Activated CD8-positive, alpha-beta memory T cell treated with anti-CD3 and anti-CD28 coated beads for 1 hour (primary cell): ENCODE measurements at places on chromosomes 5 and 9.

GRCh38 chr5:75951158-75951557 lies 132.0 kb upstream of the SV2C start:
- DNase-seq, result no peak

- DNase-seq, result no peak
These were observed 11.8 kb downstream of the SURF6 start for GRCh38 chr9:133323991-133324703.

GRCh38 chr9:117491491-117491890 lies 76.6 kb upstream of the ASTN2 start:
- no peak for DNase-seq

DNA sequence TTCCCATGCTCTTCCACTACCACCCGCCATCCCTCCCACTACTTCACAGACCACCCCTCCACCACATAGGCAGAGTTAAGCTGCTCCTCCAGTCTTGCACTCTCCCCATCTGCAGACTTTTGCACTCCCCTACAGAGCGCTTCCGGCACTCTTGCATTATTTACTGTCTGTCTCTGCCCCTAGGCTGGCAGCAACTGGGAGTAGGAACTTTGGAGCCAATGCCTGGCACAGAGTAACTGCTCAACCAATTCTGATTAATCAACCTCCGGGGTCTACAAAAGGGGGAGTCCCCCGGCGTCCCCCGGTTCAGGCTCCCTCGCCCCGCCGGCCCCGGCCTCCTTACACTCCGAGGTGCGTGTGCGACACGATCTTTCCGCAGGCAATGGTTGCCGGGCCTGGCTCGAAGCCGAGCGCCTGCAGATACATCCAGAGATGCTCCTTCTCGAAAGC lies 498 bp downstream of the HAUS6 start:
- DNase-seq, result no peak

DNA sequence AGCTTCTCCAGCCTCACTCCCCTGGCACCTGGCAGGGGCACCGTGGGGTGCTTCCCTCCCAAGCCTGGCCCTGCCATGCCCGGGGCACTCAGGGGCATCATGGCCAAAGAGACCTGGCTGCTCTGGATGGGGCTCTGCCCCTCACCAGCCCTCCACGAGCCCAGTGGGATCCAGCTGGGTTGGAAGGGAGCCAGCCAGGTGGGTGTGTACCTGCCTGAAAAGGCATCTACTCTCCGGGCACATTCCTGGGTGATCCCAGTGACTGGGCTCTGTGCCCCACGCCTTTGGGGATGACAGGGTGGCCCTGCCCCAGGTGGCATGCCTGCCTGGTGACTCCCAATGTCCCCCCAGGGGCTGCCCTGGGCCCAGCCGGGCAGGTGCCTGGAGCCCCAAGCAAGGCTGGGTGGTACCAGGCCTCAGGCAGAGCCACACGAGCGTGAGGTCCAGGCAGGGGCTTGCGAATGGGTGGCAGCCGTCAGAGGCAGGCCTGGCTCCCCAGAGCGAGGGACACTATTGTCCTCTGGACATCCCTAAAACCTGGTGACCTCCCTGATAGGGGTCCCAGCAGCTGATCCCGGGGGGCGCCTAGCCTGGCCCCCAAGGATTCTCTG lies 777 bp downstream of the GPSM1 start:
- no peak for DNase-seq

GRCh38 chr5:139770722-139771121 lies 24.9 kb upstream of the PSD2 start:
- DNase-seq, result no peak
